SHP77 treated with DMSO at 0.1 percent for 48 hours (cell line): ENCODE measurements at places on chromosomes 7 and 10.

- no peak for DNase-seq
These were observed 153.8 kb upstream of the CALCR start for GRCh38 chr7:93728292-93728691.

- DNase-seq: no peak
These were observed 240.4 kb downstream of the KIAA1217 start for GRCh38 chr10:24449321-24449740.

DNA sequence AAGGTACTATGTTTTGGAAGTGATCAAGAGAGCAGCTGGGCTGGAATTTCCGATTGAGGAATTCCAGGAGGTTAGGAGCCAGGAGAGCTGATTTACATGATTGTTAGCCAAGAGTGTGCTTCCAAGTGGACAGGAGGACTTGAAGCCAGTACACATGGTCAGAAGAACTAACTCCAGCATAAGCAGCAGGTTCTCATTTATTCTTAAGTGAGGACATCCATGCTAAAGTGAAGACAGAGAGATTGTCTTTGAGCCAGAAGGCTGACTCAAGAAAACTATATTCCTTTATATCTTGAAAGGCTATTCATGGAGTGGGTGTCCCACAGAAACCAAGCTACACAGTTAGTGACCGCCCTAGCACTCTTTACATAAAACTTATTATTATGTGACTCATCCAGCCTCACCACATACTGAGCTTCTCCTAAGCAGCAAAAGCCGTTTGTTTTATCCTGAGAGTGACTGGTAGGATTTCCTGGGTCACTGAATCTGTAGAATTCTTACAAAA lies 56.7 kb upstream of the SEMA3A start:
- no peak for DNase-seq

GRCh38 chr10:71749396-71749795 lies 23.9 kb downstream of the VSIR start:
- DNase-seq: no peak

- DNase-seq: peak; percentile 66
These were observed 83.4 kb downstream of the NEURL1 start for GRCh38 chr10:103576862-103577261.

DNA sequence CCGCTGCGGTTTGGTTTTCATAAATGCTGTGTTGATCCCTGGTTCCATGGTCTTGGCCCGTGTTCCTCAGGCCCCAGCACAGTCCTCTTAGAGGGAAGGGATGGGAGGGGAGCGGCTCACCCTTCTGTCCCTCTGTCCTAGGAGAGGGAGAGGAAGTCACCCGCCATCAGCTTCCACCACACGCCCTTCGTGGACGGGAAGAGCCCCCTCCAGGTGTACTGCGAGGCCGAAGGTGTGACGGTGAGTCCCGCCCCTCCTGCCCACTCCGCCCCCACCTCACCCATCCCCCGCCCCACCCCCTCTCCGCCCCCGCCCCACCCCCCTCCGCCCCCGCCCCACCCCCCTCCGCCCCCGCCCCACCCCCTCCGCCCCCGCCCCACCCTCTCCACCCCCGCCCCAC lies 37.5 kb upstream of the DPYSL4 start:
- DNase-seq: no peak

- DNase-seq: no peak
These were observed 334.4 kb downstream of the GPR158 start for GRCh38 chr10:25509151-25509550.

DNA sequence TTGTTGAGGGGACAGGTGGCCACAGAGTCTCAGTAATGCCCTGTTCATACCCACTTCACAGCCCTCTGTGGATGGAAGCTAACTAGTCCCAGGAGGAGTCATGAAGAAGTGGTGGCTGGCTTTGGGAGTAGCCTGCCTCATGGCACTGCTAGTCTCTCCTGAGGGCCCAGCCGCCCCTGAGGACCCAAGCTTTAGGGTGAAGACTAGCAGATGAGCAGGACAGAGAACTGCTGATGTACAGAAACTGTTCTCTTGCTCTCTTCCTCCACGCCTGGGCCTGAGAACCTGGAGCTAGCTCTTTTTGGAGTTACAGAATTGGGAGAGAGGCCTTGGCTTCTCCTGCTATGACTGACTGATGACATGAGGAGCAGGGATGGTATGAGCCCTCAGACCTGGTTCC lies 99.2 kb downstream of the RAMP3 start:
- no peak for DNase-seq

GRCh38 chr10:78806681-78807221 lies 262.0 kb upstream of the ZMIZ1 start:
- DNase-seq: no peak

DNA sequence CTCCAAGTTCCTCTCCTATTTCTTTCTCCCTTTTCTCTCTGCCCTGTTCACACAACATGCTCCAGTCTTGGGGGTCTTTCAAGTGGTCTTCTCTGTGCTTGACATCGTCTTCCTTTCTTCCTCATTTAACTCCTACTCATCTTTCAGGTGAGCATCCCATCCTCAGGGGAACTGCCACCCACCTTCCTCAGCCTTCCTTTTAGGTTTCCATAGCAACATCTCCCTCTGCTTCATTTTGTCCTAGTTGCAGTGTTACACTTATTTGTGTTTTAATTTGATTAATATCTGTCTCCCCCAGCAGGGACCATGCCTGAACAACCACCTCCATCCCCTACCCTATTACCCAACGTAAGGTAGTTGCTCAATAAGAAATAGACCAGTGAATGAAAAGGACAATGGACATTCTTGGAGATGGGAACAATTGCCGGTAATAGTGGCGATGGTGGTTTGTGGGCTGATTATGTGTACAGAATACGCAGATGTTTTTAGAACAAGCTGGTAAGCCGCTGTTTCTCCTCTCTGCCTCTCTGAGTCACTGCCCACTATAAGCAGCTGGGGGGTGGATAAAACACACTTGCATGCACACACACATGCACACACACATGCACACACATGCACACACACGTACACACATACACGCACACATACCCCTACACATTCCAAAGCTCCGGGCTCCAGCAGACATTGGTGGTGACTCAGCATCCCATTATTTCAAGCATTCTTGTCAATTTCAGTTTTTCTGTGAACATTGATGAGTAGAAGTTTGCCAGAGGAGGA lies 251.6 kb downstream of the GATA3 start:
- no peak for DNase-seq

- DNase-seq: no peak
These were observed 30.8 kb downstream of the LDB3 start for GRCh38 chr10:86699125-86699524.

GRCh38 chr7:158261362-158262235 lies 326.0 kb downstream of the PTPRN2 start:
- no peak for DNase-seq

GRCh38 chr7:85602196-85602595 lies 415.3 kb upstream of the SEMA3D start:
- DNase-seq: peak; percentile 16

GRCh38 chr7:117659531-117660011 lies 179.7 kb downstream of the CFTR start:
- no peak for DNase-seq

DNA sequence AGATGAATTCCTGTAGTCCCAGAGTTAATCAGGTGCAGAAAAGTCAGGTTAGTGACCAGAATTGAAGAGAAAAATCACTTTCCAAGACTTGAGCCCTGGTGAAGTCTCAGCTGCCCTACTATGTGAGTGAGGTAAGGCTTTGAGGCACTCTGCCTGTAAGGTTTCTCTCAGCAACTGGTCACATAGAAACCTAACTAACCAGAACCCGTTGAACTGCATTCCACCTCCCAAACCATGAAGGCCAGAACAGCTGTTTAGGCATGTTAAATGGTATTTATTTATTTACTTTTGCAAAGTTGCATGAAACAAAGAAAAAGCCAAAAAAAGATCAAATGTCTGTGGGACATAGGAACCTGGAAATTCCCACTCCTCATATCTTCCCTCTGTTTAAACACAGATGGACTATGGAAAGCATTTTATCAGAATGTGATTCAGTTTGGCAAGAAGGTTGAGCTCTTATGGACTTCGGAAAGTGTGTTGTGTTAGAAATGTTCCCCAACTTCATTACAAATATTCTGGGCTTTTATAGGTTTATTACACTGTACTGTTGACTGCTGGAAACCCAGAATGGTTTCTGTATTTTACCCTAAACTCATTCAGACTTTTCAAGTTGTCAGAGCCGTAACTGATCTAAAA lies 12.8 kb upstream of the GPR85 start:
- DNase-seq: no peak

DNA sequence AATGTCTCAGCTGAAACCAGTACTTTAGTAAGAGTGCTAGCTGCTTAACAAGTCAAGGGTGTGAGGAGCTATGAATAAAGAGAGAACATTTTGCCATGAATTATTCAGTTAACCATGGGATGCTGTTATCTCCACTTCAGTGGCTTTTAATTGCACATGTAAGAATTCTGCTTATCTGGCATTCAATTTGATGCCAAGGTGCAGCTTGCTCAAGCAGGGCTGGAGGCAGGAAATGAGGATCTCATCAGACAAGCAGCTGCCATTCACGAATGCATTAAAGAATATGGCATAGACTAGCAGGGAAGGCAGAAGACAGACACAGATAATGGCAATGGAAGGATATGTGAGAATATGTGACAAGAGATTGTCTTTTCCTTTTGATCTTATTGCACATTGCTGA lies 697.8 kb downstream of the NRG3 start:
- DNase-seq: no peak

- no peak for DNase-seq
These were observed 5.3 kb upstream of the LDB3 start for GRCh38 chr10:86663046-86663345.

GRCh38 chr7:129649128-129649690 lies 37.7 kb downstream of the NRF1 start:
- no peak for DNase-seq

- no peak for DNase-seq
These were observed 13.2 kb upstream of the TAS2R60 start for GRCh38 chr7:143429770-143430698.

DNA sequence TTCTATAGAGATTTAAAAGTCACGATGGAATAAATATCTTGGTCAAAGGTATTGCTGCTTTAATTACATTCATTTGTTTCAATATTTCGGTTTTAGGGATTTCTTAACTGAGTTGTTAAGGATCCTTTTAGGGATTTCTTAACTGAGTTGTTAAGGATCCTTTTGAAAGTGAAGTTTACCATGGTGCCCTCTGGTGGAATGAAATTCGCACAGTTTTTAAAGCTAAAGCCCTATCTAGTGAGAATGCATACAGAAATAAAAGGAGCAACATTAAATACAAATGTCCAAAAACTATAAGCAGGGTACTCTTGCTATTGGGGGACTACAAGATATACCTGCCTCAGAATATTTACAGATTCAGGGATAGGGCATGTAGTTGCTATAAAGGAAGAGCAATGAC lies 193.7 kb downstream of the RNLS start:
- DNase-seq: no peak

GRCh38 chr10:72109636-72110157 lies 21.3 kb upstream of the SPOCK2 start:
- no peak for DNase-seq

DNA sequence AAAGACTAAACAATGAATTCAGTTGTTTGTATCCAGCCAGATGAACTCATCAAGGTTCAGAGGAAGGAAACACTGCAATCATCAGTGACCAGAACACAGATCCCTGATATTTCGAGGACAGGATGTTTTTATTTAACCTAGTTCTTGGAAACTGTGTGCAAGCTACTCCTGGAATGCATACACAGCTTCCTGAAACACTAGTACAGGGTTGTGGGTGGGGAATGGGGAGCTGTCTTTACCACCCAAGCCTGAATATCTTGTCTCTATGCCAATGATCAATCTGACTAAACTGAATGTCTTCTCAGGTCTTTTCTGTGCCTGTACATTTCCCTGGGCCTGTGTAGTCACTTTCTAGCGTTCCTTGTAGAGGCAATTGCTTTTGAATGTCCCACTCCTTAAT lies 374.6 kb downstream of the CALN1 start:
- DNase-seq: no peak

DNA sequence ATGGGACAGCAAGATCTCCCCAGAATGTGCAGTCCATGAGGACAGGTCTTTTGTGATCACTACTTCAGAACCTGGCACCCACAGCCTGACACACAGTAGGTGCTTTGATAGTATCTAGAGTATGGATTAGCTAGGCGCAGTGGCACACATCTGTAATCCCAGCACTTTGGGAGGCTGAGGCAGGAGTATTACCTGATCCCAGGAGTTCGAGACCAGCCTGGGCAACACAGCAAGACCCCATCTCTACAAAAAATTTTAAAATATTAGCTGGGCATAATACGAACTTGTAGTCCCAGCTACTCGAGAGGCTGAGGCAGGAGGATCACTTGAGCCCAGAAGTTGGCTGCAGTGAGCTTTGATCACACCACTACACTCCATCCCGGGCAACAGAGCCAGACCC lies 22.3 kb upstream of the ARPC1B start:
- no peak for DNase-seq

DNA sequence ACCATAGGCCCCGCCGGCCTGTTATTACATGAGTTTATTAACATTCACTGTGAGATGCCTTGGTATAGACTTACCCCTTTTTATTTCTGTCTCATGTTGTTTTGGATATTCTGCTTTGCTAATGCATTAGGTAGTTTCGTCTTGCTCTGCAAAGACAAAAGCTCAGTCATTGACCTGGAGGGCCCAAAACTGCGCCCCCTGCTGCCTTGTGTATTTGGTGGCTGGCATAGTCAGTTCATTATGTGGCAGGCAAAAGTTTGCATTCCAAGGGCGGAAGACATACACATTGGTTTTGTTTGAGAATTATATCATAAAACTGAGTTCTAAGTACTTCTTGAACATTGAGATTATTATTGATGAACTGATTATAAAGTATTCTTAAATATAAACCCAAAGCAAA lies 372.5 kb downstream of the SDK1 start:
- DNase-seq: peak; percentile 19

DNA sequence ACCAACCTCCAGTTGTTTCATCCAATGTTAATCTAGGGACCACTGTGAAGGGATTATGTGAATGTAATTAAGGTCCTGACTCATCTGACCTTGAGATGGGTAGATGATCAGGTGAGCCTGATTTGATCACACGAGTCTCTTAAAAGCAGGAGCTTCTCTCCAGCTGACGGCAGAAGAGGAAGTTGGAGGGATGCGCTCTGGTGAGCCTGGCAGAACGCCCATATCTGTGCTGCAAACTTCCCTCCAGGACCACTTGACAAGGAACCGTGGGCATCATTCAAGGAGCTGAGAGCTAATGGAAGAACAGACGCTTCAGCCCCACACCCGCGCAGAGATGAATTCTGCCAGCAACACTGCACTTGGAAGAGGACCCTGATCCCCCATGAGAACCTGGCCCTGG lies 642.4 kb downstream of the TNS3 start:
- DNase-seq: no peak

- no peak for DNase-seq
These were observed 338.3 kb downstream of the CXCL12 start for GRCh38 chr10:44046605-44047004.
